ENCODE measurements at places on chromosomes 11 and 22.

- no peak for DNase-seq
These were observed 111.1 kb downstream of the NCAM1 start for GRCh38 chr11:113072237-113072858.

DNA sequence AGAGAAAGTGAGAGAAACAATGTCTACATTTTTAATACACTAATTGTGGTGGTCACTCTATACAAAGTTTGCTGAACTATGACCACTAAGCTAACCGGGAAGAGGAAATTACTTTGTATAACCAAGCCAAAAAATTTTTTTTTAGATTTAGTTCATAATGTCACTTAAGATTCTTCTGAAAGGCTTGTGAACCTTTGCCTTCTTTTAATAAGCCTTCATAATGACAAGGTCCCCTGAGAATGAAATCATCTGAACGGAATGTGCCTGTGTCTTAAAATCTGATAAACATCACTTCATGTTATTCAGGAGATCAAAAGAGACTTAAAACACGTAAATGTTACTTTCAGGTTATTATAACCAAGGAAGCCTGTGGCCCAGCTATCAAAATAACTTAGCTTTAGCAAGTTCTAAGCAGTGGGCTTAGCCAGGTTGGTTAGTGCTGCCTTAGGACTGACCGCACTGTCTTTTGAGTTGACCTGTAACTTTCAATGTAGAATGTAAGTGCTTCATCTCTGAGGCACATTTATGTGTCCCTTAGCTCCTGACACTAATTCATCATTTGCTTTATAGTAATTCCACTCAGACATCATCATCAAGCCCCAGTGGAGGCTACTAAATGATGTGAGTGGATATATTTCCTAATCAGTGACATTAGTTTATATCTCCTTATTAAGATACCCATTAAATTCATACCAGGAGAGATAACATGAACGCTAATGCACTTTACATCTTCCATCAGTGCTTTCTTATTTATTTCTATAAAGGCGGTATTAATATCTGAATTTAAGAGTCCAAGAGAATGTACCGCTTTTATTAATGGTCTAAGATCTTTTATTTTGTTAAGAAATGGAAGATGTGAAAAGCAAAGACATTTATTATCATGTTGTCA lies 122.5 kb downstream of the WNT11 start:
- DNase-seq = no peak

DNA sequence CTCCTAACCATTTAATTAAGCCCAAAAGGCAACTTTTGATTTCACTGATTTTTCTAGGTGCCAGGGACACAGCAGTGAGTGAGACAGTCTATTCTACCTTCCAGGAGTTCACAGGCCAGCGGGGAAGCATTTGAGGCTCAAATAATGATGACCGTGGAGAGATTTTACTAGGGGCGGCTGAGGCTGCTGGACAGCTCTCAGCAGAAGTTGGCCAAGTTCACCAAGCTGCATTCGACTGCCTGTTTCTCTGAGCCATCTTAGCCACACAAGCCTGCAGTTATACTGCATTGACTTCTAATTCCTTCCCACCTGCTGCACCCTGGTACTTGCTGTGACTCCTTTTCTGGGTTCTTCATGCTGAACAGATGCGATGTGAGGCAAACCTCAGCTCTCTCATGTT lies 168.9 kb upstream of the TBCEL start:
- no peak for DNase-seq

- no peak for DNase-seq
These were observed 7.7 kb upstream of the MRGPRD start for GRCh38 chr11:68988491-68988890.

DNA sequence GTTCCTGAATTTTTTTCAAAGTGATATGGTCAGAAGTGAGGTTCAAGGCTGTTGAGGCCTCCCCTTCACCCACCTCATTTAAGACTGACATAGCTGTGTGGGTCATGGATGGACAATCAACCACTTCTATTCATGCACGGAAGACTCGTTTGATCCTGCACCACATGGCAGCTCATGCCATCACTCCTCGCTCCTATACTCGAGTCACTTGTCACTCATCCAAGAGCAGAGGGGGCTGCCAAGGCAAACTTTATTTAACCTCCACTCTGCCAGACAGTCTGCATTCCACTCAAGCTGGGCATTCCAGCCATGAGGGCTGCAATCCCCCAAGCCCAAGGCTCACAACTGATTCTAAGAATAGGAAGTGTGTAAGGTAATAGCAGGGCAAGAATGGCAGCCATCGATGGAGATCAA lies 34.1 kb downstream of the SNX19 start:
- peak; percentile 5 for DNase-seq

DNA sequence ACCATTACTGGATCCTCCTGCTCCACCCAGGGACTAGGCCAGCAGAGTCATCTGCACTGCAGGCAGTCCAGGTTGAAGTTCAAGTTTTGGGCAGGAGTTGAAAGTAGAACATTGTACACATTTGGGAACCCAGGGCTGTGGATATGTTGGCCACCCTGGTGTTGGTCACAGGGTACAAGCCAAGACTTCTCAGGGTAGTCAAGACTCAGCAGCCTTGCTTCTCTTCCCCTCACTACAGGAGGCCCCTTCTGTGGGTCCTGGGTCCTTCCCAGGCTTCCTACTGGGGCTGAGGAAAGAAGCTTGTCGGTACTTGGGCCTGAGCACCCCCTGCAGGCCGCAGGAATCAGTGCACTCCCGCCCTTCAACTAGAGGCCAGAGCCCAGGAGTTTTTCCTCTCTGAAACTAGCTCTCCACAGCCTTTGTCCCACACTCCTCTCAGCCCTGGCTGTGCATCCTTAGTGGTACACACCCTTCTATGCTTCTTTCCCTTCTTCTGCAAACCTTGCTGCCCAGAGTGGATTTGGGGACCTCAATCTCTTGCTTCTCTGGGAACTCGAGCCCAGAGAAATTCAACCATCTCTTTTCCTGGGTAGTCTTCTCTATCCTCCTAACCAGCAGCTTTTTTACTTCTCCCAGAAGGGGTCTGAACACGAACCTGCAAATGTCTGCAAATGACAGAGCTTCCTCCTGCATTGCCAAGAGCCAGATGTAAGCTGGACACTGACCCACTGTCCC lies 2.6 kb upstream of the HPX start:
- DNase-seq = peak; percentile 56

DNA sequence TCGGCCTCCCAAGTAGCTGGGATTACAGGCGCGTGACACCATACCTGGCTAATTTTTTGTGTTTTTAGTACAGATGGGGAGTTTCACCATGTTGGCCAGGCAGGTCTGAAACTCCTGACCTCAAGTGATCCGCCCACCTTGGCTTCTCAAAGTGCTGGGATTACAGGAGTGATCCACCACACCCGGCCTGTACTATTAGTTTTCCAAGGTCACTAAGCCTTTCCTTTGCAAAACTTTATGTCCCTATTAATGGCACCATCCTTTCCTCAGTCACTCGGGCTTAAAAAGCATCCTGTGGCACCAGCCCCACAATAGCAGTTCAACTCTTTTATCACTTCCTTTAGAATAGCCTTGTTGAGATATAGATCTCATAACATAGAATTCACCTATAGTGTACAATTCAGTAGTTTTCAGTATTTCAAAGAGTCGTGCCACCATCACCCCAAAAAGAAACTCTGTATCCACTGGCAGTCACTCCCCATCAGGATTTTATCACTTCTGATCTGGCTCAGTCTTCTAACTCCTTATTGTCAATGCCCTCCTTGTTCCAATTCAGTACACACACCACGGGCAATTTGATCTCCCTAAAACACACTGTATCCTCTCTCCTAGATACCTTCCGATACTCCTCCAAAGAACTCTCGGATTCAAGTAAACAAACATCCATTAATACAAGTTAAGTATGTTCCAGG lies 921 bp upstream of the BCL2L13 start:
- DNase-seq = no peak

- no peak for DNase-seq
These were observed 33.9 kb upstream of the CRYBB3 start for GRCh38 chr22:25165785-25166184.

DNA sequence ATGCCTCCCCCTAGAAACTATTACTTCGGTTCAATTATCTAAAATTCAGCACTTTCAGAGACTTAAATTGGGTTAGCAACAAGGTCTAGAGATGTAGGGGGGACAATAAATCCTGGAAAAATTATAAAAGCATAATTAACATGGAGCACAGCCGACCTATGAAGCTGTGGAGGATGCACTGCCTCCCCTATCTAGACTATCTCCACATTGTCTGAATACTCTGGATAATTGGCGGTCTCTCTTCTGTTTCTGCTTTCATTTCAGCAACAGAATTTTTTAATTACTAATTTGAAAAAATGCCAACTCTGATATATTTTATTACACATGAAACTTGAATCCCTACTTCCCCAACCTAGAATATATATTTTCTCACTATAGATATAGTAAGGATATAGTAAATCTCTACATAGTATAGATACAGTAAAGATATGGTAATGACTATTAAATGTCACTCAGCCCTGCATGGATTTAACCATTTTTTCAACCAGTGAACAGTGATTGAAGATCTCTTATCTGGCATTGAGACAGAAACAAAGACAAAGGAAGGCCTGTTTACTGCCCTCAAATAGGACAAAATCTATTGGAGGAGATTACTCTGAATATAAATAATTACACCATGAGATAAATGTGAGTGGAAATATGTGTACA lies 157.6 kb downstream of the BLID start:
- DNase-seq = no peak

DNA sequence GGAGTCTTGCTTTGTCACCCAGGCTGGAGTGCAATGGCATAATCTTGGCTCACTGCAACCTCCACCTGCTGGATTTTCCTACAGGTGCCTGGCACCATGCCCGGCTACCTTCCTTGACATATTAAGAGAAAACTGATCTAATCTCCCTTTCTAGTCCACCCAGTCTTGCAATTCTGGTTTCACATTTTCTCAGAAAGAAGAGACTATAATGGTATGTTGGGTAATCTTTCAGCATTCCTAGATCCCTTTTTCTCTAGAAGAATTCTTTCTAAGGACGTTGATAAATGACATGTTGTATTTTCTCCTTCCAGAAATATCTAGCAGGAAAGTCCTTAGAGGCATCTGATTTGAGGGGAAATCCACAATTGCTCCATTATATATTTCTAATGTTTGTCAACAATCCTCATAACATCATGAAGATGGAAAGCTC lies 10.4 kb upstream of the HSPA8 start:
- no peak for DNase-seq

GRCh38 chr11:26974069-26974783 lies 19.7 kb upstream of the FIBIN start:
- DNase-seq = peak; percentile 72

DNA sequence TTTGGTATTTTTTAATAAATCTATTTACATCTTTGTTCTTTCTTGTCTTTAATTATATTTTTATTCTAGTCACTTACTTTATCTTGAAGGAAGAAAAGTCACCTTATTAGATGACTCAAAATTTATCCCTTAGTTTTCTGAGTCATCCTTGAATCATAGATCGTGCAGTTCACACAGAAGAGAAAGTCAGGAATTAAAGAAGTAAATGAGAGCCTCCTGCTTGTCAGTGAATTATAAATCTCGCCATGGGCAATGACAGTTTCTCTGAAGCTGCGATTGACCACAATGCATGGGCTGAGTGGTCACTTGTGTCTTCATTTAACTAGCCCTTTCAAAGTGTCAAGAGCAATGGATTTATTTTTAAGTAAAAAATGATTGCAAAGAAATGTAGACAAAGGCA lies 91.2 kb downstream of the LUZP2 start:
- no peak for DNase-seq

DNA sequence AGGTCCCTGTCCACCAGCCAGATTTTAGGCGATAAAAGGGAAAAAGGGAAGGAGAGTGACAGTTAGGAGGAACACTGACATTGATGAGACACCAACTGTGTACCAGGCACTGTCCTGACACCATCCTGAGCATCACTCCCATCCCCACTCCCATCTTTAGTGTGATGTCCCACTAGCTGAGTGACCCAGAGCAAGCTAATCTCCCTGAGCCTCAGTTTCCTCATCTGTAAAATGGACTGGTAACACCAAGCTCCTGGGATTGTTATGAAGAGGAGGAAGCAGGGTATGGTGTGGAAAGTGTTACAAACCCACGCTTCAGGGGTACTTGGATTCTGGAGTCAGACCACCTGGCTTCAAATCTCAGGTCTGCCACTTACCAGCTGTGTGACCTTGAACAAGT lies 8.5 kb upstream of the P2RY6 start:
- DNase-seq = no peak

DNA sequence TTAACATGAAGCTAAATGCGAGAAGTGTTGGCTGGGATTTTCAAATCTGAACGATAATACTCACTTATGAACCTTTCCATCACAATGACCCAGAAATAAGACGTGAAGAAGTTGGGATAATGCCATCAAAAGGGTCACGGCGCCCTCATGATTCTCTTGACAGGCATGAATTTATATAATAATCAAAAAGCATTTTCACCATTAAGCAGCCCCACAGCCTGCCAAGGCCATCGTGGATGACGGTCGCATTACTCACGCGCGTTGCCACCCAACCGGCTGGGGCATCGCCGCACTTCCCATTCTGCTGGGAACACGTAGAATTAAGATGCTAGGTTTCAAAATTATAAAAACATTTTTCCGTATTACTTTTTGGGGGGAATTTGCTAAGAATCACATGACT lies 18.9 kb upstream of the GAL start:
- no peak for DNase-seq

- no peak for DNase-seq
These were observed 92.4 kb upstream of the TMEM45B start for GRCh38 chr11:129723146-129723760.

DNA sequence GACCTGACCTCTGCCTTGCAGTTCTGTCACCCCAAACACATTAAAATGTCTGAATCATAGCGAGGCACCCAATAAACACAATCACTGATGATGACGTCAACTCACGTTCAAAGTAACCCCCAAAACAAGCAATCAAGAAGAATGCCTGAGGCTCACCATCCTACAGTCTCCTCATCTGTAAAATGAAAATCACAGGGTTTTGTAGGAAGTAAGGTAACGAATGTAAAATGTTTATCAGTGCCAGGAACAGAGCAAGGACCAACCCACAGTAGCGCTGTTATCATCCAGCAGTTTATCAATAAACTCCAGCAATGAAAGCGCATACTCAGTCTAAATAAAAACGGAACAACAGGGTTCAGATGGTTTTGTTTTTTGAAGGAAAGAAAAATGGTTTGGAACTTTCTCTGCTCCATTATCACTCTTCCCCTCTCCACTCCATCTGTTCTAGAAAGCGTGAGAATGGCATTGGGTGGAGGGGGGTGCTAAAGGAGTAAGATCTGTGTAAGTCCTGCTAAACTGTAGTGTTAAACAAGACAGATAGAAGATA lies 110.5 kb downstream of the MICAL3 start:
- no peak for DNase-seq

GRCh38 chr22:25013607-25014006 lies 61.1 kb downstream of the KIAA1671 start:
- DNase-seq = no peak

- DNase-seq = peak; percentile 40
These were observed 12.8 kb downstream of the PMM1 start for GRCh38 chr22:41576877-41577276.

Data from AG10803 (cell line).